ENCODE measurements at places on chromosomes 5 and 9.

DNA sequence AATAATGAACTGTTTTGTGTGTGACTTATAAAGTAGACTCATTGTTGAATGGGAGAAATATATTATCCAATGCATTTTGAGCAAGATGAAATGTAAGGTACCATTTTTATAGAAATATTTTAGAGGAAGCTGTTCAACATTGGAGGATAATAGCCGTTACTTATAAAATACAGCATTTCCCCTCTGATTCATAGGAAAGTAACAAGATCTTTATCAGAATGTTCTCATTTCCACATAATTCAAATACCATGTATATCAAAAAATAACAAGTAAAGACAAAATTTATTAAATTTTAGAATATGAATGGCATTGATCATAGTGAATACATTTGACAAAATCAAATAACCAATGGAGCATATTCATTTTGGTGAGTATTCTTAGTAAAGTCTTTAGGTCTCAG is 346.7 kb upstream of the PTGER4 start:
- DNase-seq: no peak
- H3K27ac ChIP-seq: no peak overlapping the region
- no peak overlapping the region for H3K4me3 ChIP-seq
- no peaks in the 10 kb centered on the region for H3K4me1 ChIP-seq
- no peaks in the 10 kb centered on the region for H3K27me3 ChIP-seq

- no peak for DNase-seq
- H3K36me3 ChIP-seq: no peaks in the 10 kb centered on the region
- H3K4me3 ChIP-seq: no peak overlapping the region
- H3K27me3 ChIP-seq: no peaks in the 10 kb centered on the region
- no peaks in the 10 kb centered on the region for H3K4me1 ChIP-seq
Observed at GRCh38 chr5:106380736-106381135, 1290.0 kb downstream of the EFNA5 start.

DNA sequence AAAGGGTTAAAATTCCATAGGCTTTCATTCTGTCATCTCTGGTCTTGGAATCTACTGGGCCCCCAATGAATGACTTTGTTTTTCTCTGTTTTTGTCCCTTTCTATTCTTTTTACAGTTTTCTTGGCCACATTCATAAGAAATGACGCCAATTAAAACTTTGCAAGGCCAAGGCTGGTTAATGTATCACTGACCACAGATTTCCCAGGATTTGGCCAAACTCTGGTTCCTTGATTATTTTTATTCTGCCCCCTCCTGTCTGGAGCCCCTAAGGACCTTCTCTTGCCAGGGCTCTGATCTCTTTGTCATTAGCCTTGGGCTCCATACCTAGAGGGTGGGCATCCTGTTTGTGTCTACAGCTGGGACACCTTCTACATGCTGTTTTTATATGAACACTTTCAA is 388.9 kb upstream of the PAPPA start:
- no peaks in the 10 kb centered on the region for H3K36me3 ChIP-seq
- H3K4me3 ChIP-seq: no peak overlapping the region

GRCh38 chr9:18707061-18707461 is 233.1 kb downstream of the ADAMTSL1 start:
- no peaks in the 10 kb centered on the region for H3K36me3 ChIP-seq
- no peak for DNase-seq
- H3K27ac ChIP-seq: no peak overlapping the region
- H3K4me3 ChIP-seq: no peak overlapping the region
- no peaks in the 10 kb centered on the region for H3K27me3 ChIP-seq
- peaks cover 10% of the 10 kb centered on the region for H3K4me1 ChIP-seq

GRCh38 chr9:36074870-36075532 is 38.3 kb downstream of the RECK start:
- H3K4me3 ChIP-seq: no peak overlapping the region
- peak overlapping the region; percentile 19 for H3K27ac ChIP-seq
- H3K27me3 ChIP-seq: no peaks in the 10 kb centered on the region
- no peaks in the 10 kb centered on the region for H3K36me3 ChIP-seq
- DNase-seq: peak; percentile 77
- peaks cover 12% of the 10 kb centered on the region for H3K4me1 ChIP-seq

DNA sequence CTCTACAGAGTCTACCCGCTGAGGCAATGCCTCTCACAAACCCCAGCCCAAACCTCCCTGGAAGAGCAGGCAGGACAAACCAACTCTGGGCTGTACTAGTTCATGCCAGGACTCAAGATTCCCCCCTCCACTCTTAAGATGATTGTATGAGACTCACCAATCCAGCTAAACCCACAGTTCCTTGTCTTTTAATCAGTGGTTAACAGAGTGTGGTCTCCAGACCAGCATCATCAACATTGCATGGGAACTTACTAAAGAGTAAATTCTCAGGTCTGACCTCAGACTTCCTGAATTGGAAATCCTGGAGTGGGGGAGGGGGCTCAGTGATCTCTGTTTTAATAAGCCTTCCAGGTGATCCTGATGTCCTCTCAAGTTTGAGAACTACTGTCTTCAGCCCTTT is 240.9 kb downstream of the GAS1 start:
- no peaks in the 10 kb centered on the region for H3K36me3 ChIP-seq
- no peaks in the 10 kb centered on the region for H3K4me1 ChIP-seq
- DNase-seq: no peak
- no peak overlapping the region for H3K27ac ChIP-seq
- no peaks in the 10 kb centered on the region for H3K27me3 ChIP-seq

DNA sequence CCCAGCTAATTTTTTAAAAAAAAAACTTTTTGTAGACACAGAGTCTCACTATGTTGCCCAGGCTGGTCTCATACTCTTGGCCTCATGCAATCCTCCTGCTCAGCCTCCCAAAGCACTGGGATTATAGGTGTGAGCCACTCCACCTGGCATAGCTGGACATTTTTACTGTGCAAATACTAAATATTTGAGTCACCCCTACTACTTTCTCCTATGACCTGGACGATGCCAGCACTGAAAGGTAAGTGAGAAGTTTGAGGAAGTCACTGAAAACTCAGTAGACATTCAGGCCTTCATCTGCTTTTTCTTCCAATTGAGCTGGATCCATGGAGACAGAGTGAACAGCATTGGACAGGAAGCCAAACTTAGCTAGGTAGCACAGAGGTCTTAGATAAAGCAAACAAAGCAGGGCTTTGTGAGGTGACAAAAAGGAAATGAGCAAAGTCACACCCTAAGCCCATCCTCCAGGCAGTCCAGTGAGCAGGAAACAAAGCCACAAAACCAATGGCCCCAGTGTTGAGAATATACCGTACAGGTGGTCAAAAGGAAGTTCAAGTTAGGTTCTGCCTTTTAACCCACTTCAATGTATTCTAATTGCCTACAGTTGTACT is 192.6 kb upstream of the RASA1 start:
- no peak overlapping the region for H3K27ac ChIP-seq
- H3K27me3 ChIP-seq: no peaks in the 10 kb centered on the region
- no peak overlapping the region for H3K4me3 ChIP-seq

GRCh38 chr9:95607507-95607906 is 90.7 kb upstream of the PTCH1 start:
- no peaks in the 10 kb centered on the region for H3K36me3 ChIP-seq
- DNase-seq: no peak
- H3K27me3 ChIP-seq: no peaks in the 10 kb centered on the region

DNA sequence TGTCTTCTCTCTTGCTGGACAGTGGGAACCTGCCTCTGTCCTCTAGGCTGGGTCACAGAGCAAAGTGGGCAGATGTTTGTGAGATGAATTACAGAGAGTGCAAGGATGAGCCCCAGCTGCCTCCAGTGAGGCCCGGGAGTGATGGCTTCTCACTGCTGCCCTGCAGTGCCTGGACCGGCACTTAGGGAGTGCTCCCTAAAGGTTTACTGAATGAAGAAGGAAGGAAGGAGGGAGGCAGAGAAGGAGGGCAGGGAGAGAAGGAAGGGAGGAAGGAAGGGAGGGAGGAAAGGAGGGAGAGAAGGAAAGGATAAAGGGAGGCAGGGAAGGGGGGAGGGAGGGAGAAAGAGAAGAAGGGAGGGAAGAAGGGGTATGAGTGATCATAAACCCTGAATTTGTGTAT is 42.7 kb upstream of the GRHPR start:
- no peaks in the 10 kb centered on the region for H3K36me3 ChIP-seq
- H3K4me3 ChIP-seq: no peak overlapping the region
- no peaks in the 10 kb centered on the region for H3K27me3 ChIP-seq
- DNase-seq: no peak
- no peaks in the 10 kb centered on the region for H3K4me1 ChIP-seq

GRCh38 chr9:131594906-131595665 is 49.8 kb downstream of the PRRT1B start:
- no peaks in the 10 kb centered on the region for H3K36me3 ChIP-seq
- H3K27me3 ChIP-seq: no peaks in the 10 kb centered on the region
- DNase-seq: no peak
- no peak overlapping the region for H3K4me3 ChIP-seq

GRCh38 chr5:6905883-6906282 is 192.7 kb downstream of the TENT4A start:
- no peaks in the 10 kb centered on the region for H3K36me3 ChIP-seq
- H3K27me3 ChIP-seq: no peaks in the 10 kb centered on the region
- no peak overlapping the region for H3K27ac ChIP-seq
- no peak overlapping the region for H3K4me3 ChIP-seq
- no peak for DNase-seq

DNA sequence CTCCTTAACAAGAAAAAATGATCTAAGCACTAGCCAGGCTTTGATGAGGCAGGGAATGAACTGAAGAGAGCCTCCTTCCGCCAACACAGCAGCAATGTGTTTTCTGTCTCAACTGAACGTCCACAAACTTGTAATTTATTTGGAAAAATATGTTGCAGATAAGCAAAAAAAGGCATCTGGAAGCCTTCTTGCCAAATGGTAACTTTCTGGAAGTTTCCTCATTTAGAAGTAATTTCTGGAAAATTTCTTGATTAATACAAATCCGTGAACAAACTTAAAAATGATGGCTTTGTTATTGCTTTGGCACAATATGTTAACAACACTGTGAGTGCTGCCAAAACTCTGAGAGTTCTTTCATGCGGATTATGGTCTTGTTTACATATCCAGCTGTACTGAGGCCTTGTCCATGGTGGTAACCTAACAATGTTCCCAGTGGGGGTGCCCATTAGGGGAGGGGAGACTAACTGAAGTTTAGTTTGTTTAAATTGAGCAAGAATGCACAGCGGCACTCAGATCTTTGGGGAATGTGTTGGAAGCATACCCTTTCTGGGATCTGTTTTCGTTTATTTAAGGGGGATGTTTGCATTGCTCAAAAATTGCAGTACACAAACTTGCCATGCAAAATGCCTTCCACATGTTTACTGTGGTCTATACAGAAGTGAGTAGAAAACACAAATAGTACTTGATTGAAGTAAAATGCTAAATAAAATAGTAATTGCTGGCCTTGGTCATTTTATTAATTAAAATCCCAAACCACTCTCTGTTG is 334.7 kb downstream of the NR2F1-AS1 start:
- H3K36me3 ChIP-seq: no peaks in the 10 kb centered on the region
- no peak overlapping the region for H3K4me3 ChIP-seq
- DNase-seq: no peak
- H3K27ac ChIP-seq: no peak overlapping the region
- H3K4me1 ChIP-seq: no peaks in the 10 kb centered on the region

GRCh38 chr9:15485836-15486666 is 24.7 kb downstream of the PSIP1 start:
- H3K4me3 ChIP-seq: no peak overlapping the region
- no peak for DNase-seq
- no peaks in the 10 kb centered on the region for H3K36me3 ChIP-seq
- H3K27ac ChIP-seq: no peak overlapping the region
- no peaks in the 10 kb centered on the region for H3K27me3 ChIP-seq

DNA sequence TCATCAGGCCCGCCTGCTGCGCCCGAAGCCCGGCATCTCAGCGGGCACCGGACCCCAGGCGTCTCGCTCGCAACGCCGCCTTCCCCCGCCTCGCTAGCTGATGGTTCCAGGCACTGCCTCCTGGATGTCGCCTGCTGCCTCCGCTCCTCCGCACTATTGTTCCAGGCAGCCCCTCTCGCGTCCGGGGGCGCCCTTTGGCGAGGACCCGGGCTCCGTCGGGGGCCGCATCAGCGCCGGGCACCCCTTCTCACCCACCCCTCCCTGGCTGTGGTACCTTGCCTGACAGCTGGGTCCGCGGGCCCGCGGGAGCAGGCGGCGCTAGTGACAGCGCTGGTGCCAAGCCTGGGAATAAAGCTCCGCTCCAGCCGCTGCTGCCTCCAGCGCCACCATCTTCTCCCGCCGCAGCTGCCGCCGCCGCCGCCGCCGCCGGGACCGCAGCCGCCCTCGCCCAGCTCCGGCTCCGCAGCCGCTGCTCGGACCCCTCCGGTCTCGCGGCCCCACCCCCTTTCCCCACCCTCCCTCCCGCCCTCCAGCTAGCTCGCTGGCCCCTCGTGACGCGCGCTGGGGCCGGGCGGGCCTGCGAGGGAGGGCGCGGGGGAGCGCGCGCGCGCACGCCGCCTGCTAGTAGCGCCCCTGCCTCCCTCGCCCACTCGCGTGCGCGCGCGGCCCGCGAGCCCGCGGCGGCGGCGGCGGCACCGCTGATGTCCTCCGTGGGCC is at the start of gene APBA1:
TSS of gene APBA1 (minus strand) at position 493 of the 717 bp plus-strand sequence.
- no peaks in the 10 kb centered on the region for H3K4me1 ChIP-seq
- peak within 1 kb of the TSS; percentile 53 for H3K4me3 ChIP-seq
- H3K36me3 ChIP-seq: no peaks in the 10 kb centered on the region
- no peaks in the 10 kb centered on the region for H3K27me3 ChIP-seq

- H3K4me3 ChIP-seq: no peak overlapping the region
- no peaks in the 10 kb centered on the region for H3K4me1 ChIP-seq
- DNase-seq: no peak
- H3K36me3 ChIP-seq: no peaks in the 10 kb centered on the region
- H3K27ac ChIP-seq: no peak overlapping the region
Observed at GRCh38 chr5:31364881-31365636, 166.8 kb downstream of the DROSHA start.

GRCh38 chr9:125189361-125190289 is at the start of gene PPP6C:
PPP6C (minus strand) TSS chr9:125189803; CDS start chr9:125189718, 85 bp downstream.
- no peaks in the 10 kb centered on the region for H3K4me1 ChIP-seq
- H3K27ac ChIP-seq: peak within 1 kb of the TSS; percentile 90
- H3K27me3 ChIP-seq: no peaks in the 10 kb centered on the region
- peak within 1 kb of the TSS; percentile 64 for H3K4me3 ChIP-seq
- H3K36me3 ChIP-seq: no peaks in the 10 kb centered on the region
- DNase-seq: peak; percentile 95

- no peaks in the 10 kb centered on the region for H3K27me3 ChIP-seq
- H3K27ac ChIP-seq: no peak overlapping the region
- DNase-seq: no peak
- no peak overlapping the region for H3K4me3 ChIP-seq
Observed at GRCh38 chr9:123168586-123168985, 99.8 kb downstream of the STRBP start.

All from Peyer's patch (tissue), 4 donors.